ENCODE measurements at places on chromosomes 16 and 17.

DNA sequence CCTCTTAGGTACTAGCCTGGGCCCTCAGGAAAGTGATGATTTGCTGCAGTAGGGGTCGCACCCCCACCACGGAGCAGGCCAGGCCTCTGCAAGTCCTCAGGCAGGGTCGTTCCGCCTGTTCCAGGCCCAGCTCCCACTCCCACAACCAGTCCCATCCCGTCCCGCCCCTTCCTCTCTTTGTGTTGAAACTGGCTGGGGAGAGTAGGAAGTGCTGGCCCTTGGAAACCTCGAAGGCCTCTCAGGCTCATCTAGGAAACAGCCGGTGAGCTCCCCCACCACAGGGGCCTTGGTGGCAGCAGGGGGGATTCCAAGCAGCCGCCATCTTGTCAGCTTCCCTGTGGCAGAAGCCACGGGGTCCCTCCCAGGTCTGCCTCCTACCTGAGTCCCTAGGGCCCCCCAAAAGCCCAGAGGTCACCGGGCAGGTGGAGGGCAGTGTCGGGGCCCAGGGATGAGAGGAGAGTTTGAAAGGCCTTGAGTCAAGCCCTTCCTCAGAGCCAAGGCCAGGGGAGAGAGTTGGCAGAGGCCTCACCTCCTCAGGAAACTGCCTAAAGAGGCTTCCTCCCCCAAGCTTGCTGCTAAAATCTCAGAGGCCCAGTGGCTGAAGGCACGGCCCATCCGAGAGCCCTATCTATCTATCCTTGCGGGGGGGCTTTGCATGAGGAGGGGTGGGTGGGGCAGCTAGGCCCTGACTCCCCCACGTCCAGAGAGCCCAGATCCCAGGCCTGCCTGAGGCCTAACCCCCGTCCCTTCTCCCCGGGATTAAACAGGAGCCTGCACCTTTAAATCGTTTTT lies 22.2 kb downstream of the MMP15 start:
- no peak for DNase-seq

DNA sequence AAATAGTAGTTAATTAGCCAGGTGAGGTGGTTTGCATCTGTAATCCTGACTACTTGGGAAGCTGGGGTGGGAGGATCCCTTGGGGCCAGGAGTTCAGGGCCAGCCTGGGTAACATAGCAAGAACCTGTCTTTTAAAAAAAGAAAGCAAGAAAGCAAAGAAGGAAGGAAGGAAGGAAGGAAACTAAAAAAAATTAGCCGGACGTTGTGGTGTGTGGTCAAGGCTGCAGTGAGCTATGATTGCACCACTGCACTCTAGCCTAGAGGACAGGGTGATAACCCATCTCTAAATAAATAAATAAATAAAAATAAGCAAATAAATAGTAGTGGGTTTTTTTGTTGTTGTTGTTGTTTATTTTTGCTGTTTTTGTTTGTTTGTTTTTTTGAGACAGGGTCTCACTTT lies 39.3 kb upstream of the MAP2K6 start:
- no peak for DNase-seq

GRCh38 chr16:7319514-7319913 lies 13.1 kb upstream of the RBFOX1 start:
- no peak for DNase-seq

GRCh38 chr17:79108870-79109269 lies 34.2 kb downstream of the ENGASE start:
- DNase-seq, result no peak

- DNase-seq, result no peak
Observed at GRCh38 chr16:86039606-86040005, 140.6 kb downstream of the IRF8 start.

GRCh38 chr17:7837408-7838088 lies 3.5 kb downstream of the KDM6B start:
- no peak for DNase-seq

GRCh38 chr17:70767102-70767701 lies 597.9 kb downstream of the KCNJ2 start:
- DNase-seq, result no peak

Measured in stimulated activated naive CD4-positive, alpha-beta T cell (primary cell).